Natural killer cell treated with Interleukin-12 subunit alpha and Interleukin-12 subunit beta and Interleukin-15 and Interleukin-18, amount 100 ng/mL, for 72 hours (primary cell): ENCODE measurements at places on chromosomes 12 and 14.

- no peak for DNase-seq
- H3K27me3 ChIP-seq, result no peaks in the 10 kb centered on the region
Measured at GRCh38 chr14:68958553-68958952, 20.5 kb downstream of the ACTN1 start.

- H3K4me3 ChIP-seq, result peak overlapping the region; percentile 96
- no peaks in the 10 kb centered on the region for H3K36me3 ChIP-seq
- peak overlapping the region; percentile 5 for H3K27ac ChIP-seq
- no peak for DNase-seq
- H3K4me1 ChIP-seq, result peaks cover 20% of the 10 kb centered on the region
Measured at GRCh38 chr12:88036353-88036965, 7.3 kb upstream of the C12orf50 start.

GRCh38 chr12:65535946-65536345, 257.5 kb downstream of the MSRB3 start:
- no peaks in the 10 kb centered on the region for H3K4me1 ChIP-seq
- no peak overlapping the region for H3K4me3 ChIP-seq
- H3K27me3 ChIP-seq, result peaks cover 6% of the 10 kb centered on the region
- H3K36me3 ChIP-seq, result peaks cover 8% of the 10 kb centered on the region

DNA sequence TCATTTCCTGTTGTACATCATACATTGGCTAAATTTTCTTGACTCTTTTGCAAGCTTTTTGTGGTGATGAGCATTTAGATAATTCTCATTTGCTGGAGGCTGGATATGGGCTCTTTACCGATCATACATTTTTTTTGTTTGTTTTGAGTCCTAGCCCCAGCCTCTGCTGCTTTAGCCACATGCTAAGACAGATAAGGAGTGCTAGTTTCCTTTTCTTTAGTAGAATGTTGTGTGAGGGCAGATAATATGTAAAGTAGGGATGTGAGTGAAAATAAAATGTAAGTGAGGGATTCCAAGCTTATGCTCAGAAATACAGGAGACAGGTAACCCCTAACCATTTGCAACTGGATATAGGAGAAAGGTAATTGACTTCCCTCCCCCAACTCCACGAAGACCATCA, 405.7 kb downstream of the TRHDE start:
- no peaks in the 10 kb centered on the region for H3K36me3 ChIP-seq
- no peak overlapping the region for H3K4me3 ChIP-seq
- no peak for DNase-seq
- no peaks in the 10 kb centered on the region for H3K4me1 ChIP-seq
- no peaks in the 10 kb centered on the region for H3K27me3 ChIP-seq
- H3K27ac ChIP-seq, result no peak overlapping the region

DNA sequence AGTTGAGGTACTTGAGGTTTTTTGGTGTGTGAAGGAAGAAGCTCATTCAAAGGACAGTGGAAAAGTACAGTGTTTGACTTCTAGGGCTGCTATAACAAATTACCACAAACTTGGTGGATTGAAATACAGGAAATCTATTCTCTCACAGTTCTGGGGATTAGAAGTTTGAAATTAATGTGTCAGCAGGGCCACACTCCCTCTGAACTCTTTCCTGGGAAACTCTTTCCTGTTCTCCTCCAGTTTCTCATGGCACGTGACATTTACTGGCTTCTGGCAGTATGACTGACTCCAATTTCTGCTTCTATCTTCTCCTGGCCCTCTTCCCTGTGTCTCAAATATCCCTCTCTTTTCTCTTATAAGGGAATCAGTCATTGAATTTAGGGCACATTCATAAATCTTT, 160.2 kb downstream of the CCDC91 start:
- no peaks in the 10 kb centered on the region for H3K27me3 ChIP-seq
- peaks cover 22% of the 10 kb centered on the region for H3K4me1 ChIP-seq
- peaks cover 26% of the 10 kb centered on the region for H3K36me3 ChIP-seq
- H3K27ac ChIP-seq, result no peak overlapping the region
- DNase-seq, result no peak
- H3K4me3 ChIP-seq, result no peak overlapping the region
